ENCODE measurements at places on chromosomes 11 and 22. TPM values are rescaled to one million over a fixed set of nuclear protein-coding genes. Genes with fewer than 3 reads are reported as not detected.

- H3K36me3 ChIP-seq: no peaks in the 10 kb centered on the region
- H3K27me3 ChIP-seq: no peaks in the 10 kb centered on the region
- H3K4me3 ChIP-seq: no peak overlapping the region
- H3K27ac ChIP-seq: no peak overlapping the region
Observed at GRCh38 chr22:32044913-32045312, 1.9 kb downstream of the SLC5A1 start.

DNA sequence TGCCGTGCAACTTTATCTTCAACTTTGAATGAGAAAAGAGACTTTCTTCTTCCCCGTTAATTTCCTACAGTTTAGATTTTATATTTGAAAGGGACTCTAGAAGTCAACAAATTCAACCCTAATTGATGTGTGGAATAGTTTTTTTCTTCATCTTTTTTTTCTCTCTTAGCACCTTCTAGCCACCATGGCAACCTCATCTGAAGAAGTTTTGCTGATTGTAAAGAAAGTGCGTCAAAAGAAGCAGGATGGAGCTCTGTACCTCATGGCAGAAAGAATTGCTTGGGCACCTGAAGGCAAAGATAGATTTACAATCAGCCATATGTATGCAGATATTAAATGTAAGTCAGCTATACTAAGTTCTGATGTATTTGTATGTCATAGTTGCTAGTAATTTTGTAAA, 10.5 kb downstream of the GTF2H1 start:
- no peak overlapping the region for H3K27ac ChIP-seq
- H3K36me3 ChIP-seq: peaks cover 42% of the 10 kb centered on the region
- H3K27me3 ChIP-seq: no peaks in the 10 kb centered on the region

GRCh38 chr11:24697522-24698111, 200.8 kb downstream of the LUZP2 start:
- no peaks in the 10 kb centered on the region for H3K27me3 ChIP-seq
- no peaks in the 10 kb centered on the region for H3K4me1 ChIP-seq
- no peak overlapping the region for H3K27ac ChIP-seq
- no peak for DNase-seq
- H3K36me3 ChIP-seq: no peaks in the 10 kb centered on the region

DNA sequence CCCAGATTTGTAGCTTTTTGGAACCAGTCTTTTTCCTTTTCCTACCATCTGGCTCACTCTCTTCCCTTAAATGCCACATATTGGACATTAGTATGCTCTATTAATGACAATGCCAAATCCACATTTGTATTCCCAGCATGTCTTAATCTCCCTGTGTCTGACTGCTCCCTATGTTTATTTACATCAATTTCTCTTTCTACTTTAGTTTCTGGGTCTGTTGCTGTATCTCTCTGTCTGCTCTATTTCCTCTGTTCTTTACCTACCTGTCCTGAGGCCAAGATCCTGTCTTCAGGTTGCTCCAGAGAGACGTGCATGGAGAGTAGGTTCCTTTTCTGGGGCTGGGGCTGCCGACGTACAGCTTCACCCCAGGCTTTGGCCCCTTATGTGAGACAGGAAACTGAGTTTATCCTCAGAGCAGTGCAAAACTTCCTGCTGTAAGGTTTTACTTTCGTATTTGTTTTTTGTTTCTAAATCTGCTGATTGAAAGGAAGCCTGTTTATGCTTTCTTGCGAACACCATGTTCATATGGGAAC, 25.6 kb downstream of the OR2AG2 start:
- no peaks in the 10 kb centered on the region for H3K4me1 ChIP-seq
- H3K36me3 ChIP-seq: no peaks in the 10 kb centered on the region
- peak overlapping the region; percentile 23 for H3K4me3 ChIP-seq
- H3K27me3 ChIP-seq: no peaks in the 10 kb centered on the region

DNA sequence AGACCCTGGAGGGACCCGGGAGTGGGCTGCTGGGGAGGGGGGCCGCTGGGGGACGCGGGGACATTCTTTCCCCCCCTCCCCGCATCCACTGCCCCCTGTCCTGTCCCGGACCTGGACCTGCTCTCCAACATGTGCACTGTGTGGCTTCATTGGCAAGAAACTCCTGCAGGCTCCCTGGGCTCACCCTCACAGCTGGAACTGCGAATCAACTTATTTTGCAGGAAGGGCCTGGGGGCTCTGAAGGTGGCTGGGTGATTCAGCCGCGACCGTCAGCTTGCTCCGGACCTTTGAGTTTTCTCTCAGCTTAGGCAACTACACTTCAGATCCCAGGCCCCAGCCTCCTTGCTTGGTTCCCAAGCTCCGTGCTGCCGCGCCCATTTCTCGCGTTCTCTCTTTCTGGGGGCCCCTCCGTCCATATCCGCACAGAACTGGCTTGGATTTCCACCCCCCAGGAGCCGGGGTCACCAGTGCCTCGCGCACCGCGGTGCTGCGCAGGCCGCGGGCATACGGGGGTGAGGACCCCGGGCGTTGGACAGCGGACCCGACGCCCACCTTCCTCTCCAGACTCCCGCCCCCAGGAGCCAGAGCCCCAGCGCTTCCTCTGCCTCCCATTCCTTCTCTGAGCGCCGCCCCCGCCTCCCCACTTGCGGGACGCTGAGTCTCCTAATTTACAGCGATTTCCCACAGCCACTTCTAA, 471 bp upstream of the AHNAK start:
- H3K27ac ChIP-seq: peak overlapping the region; percentile 90
- H3K36me3 ChIP-seq: no peaks in the 10 kb centered on the region
- peaks cover 55% of the 10 kb centered on the region for H3K4me1 ChIP-seq
- H3K27me3 ChIP-seq: no peaks in the 10 kb centered on the region
- peak overlapping the region; percentile 80 for H3K4me3 ChIP-seq

GRCh38 chr11:99920956-99921355, 766.1 kb upstream of the ARHGAP42 start:
- no peak for DNase-seq
- no peak overlapping the region for H3K27ac ChIP-seq
- H3K27me3 ChIP-seq: no peaks in the 10 kb centered on the region
- H3K4me1 ChIP-seq: no peaks in the 10 kb centered on the region
- no peak overlapping the region for H3K4me3 ChIP-seq

GRCh38 chr11:64341429-64341828, 1.4 kb downstream of the CCDC88B start:
- no peaks in the 10 kb centered on the region for H3K27me3 ChIP-seq
- DNase-seq: peak; percentile 57
- H3K4me1 ChIP-seq: no peaks in the 10 kb centered on the region
- H3K4me3 ChIP-seq: no peak overlapping the region

GRCh38 chr22:39527481-39527961, 5.0 kb downstream of the RPS19BP1 start:
- DNase-seq: no peak
- no peaks in the 10 kb centered on the region for H3K27me3 ChIP-seq
- H3K36me3 ChIP-seq: peaks cover 10% of the 10 kb centered on the region
- H3K27ac ChIP-seq: no peak overlapping the region
- H3K4me1 ChIP-seq: peaks cover 45% of the 10 kb centered on the region

NCF4 gene
- total RNA-seq: 2.3 TPM

CSF2RB gene
- 0.88 TPM for total RNA-seq

RFPL1 gene
- total RNA-seq: 0.35 TPM

All from right lobe of liver (tissue), 6 donors.